ENCODE measurements at places on chromosomes 3 and 15. TPM values are rescaled to one million over a fixed set of nuclear protein-coding genes. Genes with fewer than 3 reads are reported as not detected.
A peak's percentile ranks its signal among the peaks of the same experiment; 100 is the strongest.

GRCh38 chr3:17640466-17640865 is 102.0 kb downstream of the TBC1D5 start:
- H3K27ac ChIP-seq = no peak overlapping the region
- no peaks in the 10 kb centered on the region for H3K27me3 ChIP-seq
- no peak overlapping the region for H3K4me3 ChIP-seq

GRCh38 chr3:187994221-187995042 is 159.5 kb upstream of the LPP start:
- no peaks in the 10 kb centered on the region for H3K27me3 ChIP-seq
- H3K4me1 ChIP-seq = no peaks in the 10 kb centered on the region
- H3K36me3 ChIP-seq = no peaks in the 10 kb centered on the region
- H3K4me3 ChIP-seq = no peak overlapping the region
- no peak for DNase-seq
- H3K27ac ChIP-seq = peak overlapping the region; percentile 15

DNA sequence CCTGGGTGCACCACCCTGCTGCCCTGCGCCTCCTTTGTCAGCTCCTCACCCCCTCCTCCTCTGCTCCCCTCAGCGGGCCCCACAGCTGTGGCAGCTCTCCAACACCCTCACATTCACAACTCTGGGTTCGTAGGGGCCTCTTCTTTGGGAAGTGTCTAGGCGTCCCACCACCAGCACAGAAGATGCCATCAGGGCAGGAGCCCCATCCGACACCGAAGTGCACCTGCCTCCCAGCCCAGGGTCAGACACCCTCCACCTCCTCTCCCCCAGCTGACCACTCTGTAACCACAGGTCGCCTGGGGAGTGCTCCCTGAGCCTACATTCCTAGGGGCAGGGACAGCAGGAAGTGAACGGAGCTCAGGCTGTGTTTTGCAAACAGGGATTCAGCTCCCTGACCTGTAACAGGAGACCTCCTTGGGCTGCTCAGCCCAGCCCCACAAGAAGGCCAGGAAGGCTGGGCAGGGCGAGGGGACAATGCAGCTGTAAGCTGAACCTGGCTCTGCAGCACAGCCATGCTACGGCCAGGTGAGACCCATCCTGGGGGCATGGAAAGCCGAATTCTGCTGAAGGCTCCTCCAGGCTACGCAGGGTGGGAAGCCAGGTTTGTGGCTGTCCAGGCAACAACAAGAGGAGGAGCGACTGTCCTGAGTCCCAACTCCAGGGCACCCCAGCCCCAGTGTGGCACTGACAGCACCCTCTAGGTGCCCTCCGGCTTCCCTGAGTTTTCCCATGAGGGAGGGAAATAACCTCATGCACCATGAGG is 269.0 kb downstream of the GOLGA6L6 start:
- no peak overlapping the region for H3K27ac ChIP-seq
- no peak for DNase-seq
- H3K36me3 ChIP-seq = no peaks in the 10 kb centered on the region
- no peaks in the 10 kb centered on the region for H3K4me1 ChIP-seq

DNA sequence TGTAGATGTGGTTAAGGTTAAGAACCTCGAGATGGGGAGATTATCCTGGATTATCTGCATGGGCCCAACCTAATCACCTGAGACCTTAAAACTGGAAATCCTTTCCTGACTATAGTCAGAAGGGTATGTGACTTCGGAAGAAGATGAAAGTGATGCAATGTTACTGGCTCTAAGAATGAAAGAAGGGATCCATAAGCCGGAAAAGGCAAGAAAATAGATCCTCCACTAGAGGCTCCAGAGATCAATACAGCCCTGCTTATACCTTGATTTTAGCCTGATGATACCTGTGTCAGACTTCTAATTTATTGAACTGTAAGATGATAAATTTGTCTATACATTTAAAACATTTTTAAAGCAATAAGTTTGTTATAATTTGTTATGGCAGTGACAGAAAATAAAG is 21.5 kb upstream of the GASK1A start:
- H3K27ac ChIP-seq = no peak overlapping the region
- no peaks in the 10 kb centered on the region for H3K4me1 ChIP-seq
- DNase-seq = no peak
- H3K27me3 ChIP-seq = no peaks in the 10 kb centered on the region
- no peak overlapping the region for H3K4me3 ChIP-seq
- no peaks in the 10 kb centered on the region for H3K36me3 ChIP-seq

GRCh38 chr3:23836536-23837230 is 30.9 kb downstream of the UBE2E1 start:
- no peak overlapping the region for H3K27ac ChIP-seq
- H3K27me3 ChIP-seq = no peaks in the 10 kb centered on the region
- DNase-seq = no peak
- H3K4me3 ChIP-seq = no peak overlapping the region
- H3K36me3 ChIP-seq = no peaks in the 10 kb centered on the region

- peaks cover 11% of the 10 kb centered on the region for H3K4me1 ChIP-seq
- DNase-seq = no peak
- no peak overlapping the region for H3K4me3 ChIP-seq
- no peaks in the 10 kb centered on the region for H3K36me3 ChIP-seq
- H3K27ac ChIP-seq = no peak overlapping the region
These were observed 7.8 kb upstream of the RAD18 start for GRCh38 chr3:8970971-8971589.

DNA sequence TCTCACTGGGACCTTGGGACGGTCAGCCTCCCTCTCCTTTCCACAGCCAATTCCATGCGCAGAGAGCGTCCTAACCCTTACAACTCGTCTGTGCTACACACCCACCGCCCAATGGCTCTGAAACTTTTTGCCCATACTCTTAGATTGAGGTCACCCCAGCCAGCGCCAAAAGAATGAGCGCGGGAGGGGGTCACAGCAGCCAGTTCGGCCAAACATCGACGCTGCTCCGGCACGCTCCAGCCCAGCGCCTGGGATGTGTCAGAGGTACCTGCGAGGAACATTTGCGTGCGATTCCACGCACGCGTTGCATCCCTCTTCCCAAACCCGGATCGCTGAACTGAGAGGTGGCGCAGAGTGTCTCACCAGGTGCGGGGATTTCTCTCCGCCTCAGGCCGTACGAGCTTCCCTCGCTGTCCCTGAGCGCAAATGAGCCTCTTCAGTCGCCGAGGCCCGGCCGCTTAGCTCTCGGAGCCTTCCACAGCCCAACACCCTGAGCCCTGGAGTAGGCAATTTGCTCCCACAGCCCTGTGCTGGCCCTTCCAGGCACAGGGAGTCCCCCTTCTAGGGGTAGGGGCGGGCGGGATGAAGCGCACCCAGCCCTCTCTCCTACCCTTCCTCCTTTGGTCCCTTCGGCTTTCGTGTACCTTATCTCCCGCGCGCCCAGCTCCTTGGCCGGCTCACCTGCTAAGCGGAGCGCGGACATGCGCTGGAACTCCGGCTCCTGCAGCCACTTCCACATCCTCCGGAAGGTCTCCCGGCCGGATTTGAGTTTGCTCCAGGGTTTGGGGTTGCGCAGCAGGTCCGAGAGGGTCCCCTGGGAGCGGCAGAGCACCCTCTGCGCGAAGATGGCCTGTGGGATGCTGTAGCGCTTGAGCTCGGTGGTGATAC is 1.8 kb downstream of the ONECUT1 start:
- DNase-seq = no peak
- H3K36me3 ChIP-seq = no peaks in the 10 kb centered on the region
- peak overlapping the region; percentile 54 for H3K4me3 ChIP-seq
- no peak overlapping the region for H3K27ac ChIP-seq
- no peaks in the 10 kb centered on the region for H3K27me3 ChIP-seq
- H3K4me1 ChIP-seq = peaks cover 21% of the 10 kb centered on the region

GRCh38 chr3:127177226-127177625 is 15.7 kb upstream of the PRR23E start:
- no peak overlapping the region for H3K27ac ChIP-seq
- H3K4me1 ChIP-seq = no peaks in the 10 kb centered on the region
- H3K27me3 ChIP-seq = no peaks in the 10 kb centered on the region
- DNase-seq = peak; percentile 1
- H3K36me3 ChIP-seq = no peaks in the 10 kb centered on the region
- H3K4me3 ChIP-seq = no peak overlapping the region

- no peaks in the 10 kb centered on the region for H3K27me3 ChIP-seq
- DNase-seq = no peak
- H3K36me3 ChIP-seq = no peaks in the 10 kb centered on the region
- H3K4me3 ChIP-seq = no peak overlapping the region
- H3K4me1 ChIP-seq = no peaks in the 10 kb centered on the region
These were observed 37.5 kb upstream of the CHST2 start for GRCh38 chr3:143081844-143082778.

- no peaks in the 10 kb centered on the region for H3K4me1 ChIP-seq
- no peak overlapping the region for H3K27ac ChIP-seq
- no peaks in the 10 kb centered on the region for H3K27me3 ChIP-seq
- no peak for DNase-seq
- no peaks in the 10 kb centered on the region for H3K36me3 ChIP-seq
These were observed 6.5 kb upstream of the PLSCR1 start for GRCh38 chr3:146550743-146551510.

DNA sequence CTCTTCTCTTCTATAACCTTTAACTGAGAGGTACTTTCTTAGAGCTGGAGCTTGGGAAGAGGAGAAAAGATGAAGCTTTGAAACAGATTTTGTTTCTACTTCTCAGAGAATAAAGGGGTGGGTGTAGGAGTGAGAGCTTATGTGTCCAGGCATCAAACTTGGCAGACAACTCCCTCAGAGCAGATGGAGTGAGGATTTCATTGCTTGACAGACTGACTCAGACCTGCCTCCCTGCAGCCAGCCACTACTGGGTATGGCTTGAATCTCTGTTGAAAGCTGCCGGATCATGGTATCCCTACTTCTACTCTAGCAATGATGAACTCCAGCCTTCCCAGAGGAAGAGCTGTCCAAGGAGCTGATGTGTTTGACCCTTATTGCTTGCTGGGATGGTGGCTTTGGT is 36.7 kb downstream of the SYN2 start:
- DNase-seq = no peak
- no peaks in the 10 kb centered on the region for H3K36me3 ChIP-seq
- no peaks in the 10 kb centered on the region for H3K27me3 ChIP-seq

DNA sequence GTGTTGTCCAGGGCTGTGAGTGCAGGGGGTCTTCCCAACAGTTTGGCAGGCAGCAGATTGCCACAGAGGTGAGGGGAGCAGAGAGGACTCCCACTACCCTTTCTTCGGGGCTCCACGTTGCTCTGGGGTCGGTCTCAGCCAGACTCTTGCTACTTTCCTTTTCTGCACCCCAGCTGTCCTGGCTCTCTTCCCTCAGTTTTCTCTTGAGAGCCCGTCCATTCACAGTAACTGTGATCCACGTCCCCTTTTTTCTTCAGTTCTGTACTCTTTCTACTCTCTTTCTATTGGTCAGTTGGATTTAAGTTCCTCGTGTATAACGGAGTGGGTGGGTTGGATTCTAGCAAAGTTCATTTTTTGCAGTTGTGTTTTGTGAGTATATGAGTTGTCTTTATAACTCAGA is 105.8 kb downstream of the UNC13C start:
- no peaks in the 10 kb centered on the region for H3K27me3 ChIP-seq
- H3K4me1 ChIP-seq = no peaks in the 10 kb centered on the region
- H3K4me3 ChIP-seq = no peak overlapping the region
- no peak overlapping the region for H3K27ac ChIP-seq

- no peaks in the 10 kb centered on the region for H3K27me3 ChIP-seq
- no peaks in the 10 kb centered on the region for H3K36me3 ChIP-seq
- H3K4me1 ChIP-seq = peaks cover 7% of the 10 kb centered on the region
- DNase-seq = peak; percentile 70
These were observed 53.6 kb downstream of the RHCG start for GRCh38 chr15:89442671-89443307.

DNA sequence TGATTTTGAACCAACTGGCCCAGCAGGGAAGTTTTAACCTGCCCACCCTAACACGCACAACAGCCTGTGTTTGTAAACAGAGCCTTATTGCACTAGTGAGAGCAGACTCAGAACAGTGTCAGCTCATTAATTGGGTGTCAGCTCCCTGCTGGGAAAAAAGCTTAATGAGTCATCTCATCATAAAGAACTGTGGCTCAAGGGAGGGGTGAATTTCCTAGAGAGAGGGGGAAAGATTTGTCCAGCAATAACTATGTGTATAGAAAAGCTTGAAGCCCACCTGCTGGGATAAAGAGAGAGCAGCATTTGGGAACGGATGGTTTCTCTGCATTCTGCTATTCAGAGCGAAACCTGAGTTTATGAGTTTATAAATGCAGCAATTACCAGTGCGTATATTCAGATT is 48.9 kb upstream of the GMNC start:
- H3K27ac ChIP-seq = no peak overlapping the region
- no peaks in the 10 kb centered on the region for H3K27me3 ChIP-seq
- no peak for DNase-seq

GRCh38 chr15:96693990-96694517 is 363.6 kb downstream of the NR2F2 start:
- no peaks in the 10 kb centered on the region for H3K36me3 ChIP-seq
- no peaks in the 10 kb centered on the region for H3K27me3 ChIP-seq
- no peak overlapping the region for H3K27ac ChIP-seq
- H3K4me3 ChIP-seq = no peak overlapping the region
- H3K4me1 ChIP-seq = no peaks in the 10 kb centered on the region

- no peaks in the 10 kb centered on the region for H3K36me3 ChIP-seq
- H3K27ac ChIP-seq = no peak overlapping the region
- no peak for DNase-seq
These were observed 18.9 kb upstream of the IFT57 start for GRCh38 chr3:108241146-108241545.

DNA sequence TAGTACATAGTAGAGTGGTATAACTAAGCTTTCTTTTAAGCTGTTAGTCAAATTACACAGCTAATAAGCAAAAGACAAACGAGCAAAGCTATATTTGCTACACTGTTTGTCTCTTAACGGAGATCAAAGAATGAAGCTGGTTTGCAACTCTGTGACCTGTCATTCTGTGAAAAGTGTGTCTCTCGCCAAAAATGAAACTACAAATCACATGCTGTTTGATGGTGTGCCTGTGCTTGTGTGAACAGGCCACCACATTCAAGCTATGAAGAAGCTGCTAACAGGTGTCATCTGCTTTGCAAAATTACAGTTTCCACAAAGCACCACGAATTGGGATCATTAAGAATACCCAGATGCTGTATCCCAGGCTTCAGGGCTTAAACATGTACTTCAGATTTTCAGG is 667.8 kb upstream of the NAALADL2 start:
- H3K27me3 ChIP-seq = no peaks in the 10 kb centered on the region
- H3K4me1 ChIP-seq = no peaks in the 10 kb centered on the region
- H3K4me3 ChIP-seq = no peak overlapping the region
- H3K27ac ChIP-seq = no peak overlapping the region
- no peak for DNase-seq

DNA sequence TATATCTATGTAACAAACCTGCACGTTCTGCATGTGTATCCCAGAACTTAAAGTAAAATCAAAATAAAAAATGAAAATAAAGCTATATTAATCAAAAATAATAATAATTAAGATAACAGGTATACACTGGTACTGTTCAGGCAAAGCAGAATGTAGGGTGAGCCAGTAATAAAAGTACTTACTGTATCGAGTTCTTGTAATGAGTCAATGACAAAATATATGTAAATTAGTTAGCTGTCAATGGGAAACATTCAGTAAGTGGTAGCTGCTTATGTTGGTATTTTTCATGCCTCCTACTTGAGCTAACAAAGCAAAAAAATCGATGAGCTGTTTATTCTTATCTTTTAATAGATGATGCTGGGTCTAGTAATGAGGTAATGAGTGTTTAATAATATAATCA is 93.2 kb downstream of the GBE1 start:
- H3K27ac ChIP-seq = no peak overlapping the region
- DNase-seq = no peak
- no peaks in the 10 kb centered on the region for H3K36me3 ChIP-seq
- no peaks in the 10 kb centered on the region for H3K27me3 ChIP-seq
- no peaks in the 10 kb centered on the region for H3K4me1 ChIP-seq

The RARRES1 gene
- 11.6 TPM for total RNA-seq

The RETNLB gene
- 21.5 TPM for total RNA-seq

The CHCHD6 gene
- 2.4 TPM for total RNA-seq

The SERPINI2 gene
- not detected for total RNA-seq

The KCNMB3 gene
- total RNA-seq = 3.5 TPM

The INSYN1 gene
- 0.13 TPM for total RNA-seq

The CD200R1 gene
- 0.88 TPM for total RNA-seq
